ENCODE measurements at places on chromosomes 11 and 22.

DNA sequence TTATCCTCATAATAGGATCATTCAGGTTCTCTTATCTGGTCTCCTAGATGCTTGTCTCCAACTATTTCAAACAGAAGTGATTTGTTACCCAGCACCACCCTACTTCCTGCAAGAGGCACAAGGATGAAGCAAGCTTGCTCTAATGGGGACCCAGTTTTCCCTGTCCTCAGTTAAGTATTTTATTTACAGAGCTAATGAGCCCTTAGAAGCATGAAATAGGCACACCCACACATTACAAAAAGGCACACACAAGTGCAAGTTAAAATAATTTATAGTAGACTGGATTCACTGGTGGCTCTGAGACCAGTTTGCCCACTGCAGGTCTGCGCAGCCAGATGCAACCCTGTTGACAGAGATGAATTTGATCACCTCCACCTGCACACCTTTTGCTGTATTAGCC, 167.5 kb downstream of the KIRREL3 start:
- no peak for DNase-seq

DNA sequence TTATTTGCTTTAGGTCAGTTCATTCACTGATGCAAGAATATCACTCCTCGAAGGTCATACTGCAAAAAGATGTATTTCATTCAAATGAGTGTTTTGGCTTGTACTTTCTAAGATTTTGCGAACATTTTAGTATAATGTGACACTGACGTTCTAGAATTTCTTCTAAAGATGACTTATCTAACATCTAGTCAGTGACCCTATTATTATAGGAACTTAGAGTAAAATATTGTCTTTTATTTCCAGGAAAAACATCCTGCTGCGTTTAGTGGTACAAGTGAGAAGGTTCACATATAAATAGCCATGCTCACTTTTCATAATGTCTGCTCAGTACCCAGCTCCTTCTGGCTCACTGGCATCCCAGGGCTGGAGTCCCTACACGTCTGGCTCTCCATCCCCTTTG, at the start of gene OR52M1:
TSS of gene OR52M1 (plus strand) at position 301 of the 400 bp plus-strand sequence. CDS start at position 301, 0 bp downstream.
- no peak for DNase-seq

GRCh38 chr11:13209379-13209778, 68.2 kb upstream of the BMAL1 start:
- no peak for DNase-seq

DNA sequence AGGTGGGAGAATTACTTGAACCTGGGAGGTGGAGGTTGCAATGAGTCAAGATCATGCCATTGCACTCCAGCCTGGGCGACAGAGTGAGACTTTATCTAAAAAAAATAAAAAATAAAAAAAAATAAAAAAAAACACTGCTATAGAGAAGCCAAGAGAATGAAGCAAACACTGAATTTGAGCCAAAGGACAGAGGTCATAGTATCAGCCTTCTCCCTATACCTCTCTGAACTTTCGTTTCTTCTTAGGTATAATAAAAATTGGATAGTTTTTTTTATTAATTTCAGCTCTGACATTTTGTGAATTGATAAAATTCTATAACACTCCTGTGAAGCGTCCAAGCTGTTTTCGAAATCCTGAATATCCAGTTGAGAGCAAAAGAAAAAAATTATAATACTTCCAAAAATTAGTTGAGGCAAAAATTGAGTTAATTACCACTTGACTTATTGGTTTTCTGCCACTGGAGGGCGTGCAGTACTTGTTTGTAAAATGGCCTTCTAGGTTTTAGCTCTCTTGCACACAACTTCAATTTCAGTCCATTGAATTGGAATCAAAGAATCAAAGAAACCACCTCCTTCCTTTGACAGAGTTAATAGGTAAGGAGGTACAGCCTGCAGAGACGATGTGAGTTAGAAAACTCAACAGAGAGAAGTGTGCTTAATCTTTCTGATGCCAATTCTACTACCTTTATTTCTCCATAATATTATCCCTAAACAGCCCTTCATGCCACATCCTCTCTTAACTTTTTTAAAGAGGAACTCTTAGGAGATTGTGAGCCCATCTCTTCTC, 143.2 kb downstream of the BBOX1 start:
- peak; percentile 31 for DNase-seq

GRCh38 chr11:10004526-10005113, 289.4 kb downstream of the SBF2 start:
- no peak for DNase-seq

DNA sequence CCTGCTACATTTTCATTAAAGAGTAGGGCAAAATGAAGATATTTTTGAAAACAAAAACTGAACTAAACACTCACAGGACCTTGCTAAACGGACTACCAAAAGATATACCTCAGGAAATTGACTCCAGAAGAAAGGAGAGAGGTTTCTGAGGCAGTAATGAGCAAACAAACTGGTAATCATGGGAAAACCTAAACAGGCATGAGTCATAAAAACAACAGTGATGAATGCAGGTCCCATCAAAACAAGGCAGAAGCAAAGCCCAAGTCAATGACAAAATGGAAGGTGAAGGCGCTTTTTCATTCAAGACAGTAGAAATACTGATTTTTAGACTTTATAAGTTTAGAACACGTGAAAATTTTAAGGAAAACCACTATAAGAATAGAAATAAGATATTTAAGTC, 104.5 kb downstream of the EFCAB6 start:
- DNase-seq: no peak

DNA sequence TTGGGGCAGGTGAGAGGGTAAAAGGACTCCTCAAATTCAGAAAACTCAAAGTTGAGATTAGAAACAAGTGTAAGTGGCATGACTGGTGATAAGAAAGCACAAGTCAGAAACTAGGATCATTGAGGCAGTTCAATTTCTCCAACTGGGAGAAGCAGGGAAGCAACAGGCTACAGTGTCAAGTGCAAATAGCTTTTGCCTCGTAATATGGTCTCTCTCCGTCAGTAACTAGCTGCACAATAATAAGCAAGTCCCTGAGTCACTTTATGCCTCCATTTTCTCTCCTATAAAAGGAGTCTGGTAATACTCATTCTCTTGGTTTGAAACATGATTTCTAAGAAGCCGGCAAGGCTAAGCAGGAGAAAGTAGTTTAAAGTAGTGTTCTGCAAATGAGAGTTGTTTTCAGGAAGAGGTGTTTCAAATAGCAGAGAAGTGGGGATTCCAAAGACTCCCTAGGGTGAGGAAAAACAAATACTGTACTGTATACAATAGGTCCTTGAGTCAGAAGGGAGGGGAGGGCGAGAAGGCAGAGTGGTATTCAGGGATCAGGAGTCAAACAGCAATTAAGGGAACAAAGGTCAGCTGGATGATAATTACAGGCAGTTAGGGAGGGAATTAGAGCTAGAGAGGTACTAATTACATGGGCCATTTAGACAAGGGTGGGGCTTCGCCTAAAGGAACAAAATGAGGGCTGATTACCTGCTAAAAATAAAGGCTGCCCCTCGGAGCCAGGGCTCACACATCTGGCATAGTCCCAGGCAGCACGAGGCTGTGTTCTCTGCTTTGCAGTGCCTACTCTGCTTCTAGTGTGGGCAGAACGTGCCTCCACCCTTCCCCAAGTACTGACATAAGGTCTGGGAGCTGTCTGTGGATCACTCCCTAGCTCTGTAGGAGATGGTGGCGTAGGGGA, 96.0 kb upstream of the BDNF start:
- DNase-seq: no peak

DNA sequence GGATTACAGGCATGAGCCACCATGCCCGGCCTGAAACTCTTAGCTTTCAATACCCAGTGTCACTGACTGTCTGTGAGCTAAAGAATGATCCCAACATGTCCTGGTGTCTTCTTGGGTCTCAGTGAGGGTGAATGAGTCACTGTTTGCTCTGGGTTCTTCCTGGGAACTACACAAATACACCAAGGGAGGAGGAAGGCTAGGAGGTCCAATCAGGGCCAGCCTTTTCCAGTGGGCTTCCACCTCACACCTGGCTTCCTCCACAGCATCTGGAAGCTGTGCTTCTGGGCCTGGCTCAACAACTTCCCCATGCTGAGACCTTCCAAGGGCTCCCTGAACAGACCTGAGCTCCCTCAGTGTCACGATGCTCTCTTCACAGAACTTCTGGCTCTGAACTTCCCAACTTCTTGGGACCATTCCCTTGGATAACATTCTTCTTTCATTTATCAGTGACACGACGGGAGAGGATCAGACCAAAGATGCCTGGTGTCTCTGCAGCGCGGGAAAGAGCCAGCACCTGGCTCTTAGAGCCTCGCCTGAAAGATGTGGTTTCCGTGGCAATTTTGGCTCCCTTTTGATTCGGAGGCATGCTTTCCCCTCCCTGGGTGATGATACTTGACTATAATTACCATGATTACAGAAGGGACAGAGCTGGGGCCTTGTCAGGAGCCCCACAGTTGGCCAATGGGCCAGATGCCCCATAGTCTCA, 22.3 kb upstream of the CHRM4 start:
- DNase-seq: no peak

DNA sequence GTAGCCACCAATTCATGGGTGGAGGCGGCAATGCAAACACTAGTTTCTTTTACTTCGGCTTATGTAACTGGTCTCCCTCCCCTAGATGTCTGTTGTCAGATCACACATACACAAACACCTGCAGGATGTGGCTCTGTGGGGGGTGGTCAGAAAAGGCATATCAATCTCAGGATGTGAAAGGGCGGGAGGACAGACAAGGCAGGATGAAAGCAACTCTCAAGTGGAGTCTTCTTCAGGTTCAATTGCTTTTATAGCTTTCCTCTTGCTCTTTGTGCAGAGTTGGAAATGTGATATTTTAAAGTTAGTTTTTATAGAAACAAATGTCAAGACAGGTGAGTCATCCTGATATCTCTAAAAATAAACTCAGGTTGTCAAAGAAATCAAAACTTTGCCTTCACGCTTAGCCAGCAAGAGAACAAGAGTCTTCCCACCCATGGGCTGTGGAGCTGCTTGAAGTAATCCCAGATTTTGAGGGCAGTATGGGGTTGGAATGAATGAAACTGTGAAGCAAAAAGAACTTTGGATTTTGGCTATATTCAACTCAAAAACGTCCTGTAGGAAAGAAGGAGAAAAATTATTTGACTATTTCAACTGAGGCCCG, 423.4 kb downstream of the GUCY1A2 start:
- DNase-seq: no peak

DNA sequence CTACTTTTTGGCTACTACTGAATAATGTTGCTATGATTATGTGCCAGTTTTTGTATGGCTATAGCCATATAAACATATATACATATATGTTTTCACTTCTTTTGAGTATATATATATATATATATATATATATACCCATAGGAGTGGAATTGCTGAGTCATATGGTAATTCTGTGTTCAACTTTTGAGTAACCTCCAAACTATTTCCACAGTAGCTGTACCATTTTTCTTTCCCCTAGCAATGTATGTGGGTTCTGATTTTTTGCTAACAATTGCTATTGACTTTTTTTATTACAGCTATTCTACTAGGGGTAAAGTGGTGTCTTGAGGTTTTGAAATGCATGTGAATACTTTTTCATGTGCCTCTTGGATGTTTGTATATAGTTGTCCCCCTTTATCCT, 30.4 kb downstream of the CBL start:
- peak; percentile 33 for DNase-seq

- no peak for DNase-seq
These were observed 65.9 kb upstream of the HMGXB4 start for GRCh38 chr22:35191412-35191811.

DNA sequence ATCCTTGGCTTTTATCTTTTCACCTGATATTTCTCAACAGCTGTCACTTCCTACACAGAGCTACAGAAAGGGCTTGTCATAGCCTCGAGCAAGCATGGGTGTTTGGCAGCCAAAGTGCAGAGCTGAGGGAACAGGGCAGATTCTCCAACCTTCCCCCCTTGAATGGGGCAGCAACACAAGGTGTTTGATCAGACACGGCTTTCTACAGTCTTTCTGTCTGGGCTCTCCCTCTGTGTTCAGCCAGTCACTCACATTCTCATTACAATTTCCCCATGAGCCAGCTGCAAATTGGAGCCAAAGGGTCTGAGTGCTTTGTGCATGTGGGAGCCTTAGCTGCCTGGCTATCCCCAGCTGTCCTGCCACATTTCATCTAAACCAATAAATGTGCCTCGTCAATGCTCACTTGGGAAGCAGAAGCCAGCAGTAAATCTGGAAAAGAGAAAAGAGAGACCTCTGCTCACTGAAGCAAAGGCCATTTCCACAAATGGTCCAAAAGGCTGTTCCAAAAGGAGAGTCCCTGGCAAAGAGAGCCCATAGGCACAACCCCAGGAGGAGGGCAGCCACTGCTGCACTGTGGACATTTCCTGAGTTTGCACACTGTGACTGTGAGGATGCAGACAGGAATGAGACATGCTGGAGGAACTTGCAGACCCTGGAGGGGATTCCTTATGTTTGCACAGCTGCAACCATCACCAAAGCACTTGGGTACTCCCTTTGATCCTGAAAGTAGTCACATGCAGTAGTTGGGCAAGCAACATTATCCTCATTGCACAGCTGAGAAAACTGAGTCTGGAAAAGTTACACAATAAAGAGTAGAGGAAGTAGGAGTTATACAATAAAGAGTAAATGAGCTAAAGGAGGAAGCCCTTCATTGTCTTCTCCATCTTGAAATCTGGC, 186.8 kb downstream of the FAM181B start:
- DNase-seq: no peak

GRCh38 chr11:128921793-128922192, 20.9 kb downstream of the TP53AIP1 start:
- no peak for DNase-seq

DNA sequence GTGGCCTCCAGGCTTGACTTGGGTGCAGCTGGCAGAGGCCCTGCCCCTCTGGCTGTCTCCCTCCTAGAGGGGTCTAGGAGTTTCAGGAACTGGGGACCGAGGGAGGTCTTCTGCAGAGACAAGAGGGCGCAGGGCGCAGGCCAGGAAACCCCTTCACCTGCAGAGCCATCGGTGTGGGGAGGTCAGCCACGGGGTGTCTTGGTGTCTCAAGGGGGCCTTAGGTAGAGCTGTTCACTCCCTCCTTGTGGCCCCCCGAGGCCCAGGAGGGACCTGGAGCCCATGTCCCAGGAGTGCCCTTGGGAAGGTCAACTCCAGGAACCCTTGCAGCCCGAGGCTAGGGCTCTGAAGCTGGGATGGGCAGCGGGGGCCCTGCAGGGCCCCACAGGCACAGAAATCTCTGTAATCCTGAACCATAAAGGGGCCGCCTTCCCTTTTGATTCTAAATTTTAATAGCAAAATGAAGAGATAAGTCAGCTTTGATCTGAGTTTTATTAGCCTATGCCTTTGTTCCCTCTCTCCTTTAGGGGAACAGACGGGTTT, 31.4 kb upstream of the TH start:
- no peak for DNase-seq

DNA sequence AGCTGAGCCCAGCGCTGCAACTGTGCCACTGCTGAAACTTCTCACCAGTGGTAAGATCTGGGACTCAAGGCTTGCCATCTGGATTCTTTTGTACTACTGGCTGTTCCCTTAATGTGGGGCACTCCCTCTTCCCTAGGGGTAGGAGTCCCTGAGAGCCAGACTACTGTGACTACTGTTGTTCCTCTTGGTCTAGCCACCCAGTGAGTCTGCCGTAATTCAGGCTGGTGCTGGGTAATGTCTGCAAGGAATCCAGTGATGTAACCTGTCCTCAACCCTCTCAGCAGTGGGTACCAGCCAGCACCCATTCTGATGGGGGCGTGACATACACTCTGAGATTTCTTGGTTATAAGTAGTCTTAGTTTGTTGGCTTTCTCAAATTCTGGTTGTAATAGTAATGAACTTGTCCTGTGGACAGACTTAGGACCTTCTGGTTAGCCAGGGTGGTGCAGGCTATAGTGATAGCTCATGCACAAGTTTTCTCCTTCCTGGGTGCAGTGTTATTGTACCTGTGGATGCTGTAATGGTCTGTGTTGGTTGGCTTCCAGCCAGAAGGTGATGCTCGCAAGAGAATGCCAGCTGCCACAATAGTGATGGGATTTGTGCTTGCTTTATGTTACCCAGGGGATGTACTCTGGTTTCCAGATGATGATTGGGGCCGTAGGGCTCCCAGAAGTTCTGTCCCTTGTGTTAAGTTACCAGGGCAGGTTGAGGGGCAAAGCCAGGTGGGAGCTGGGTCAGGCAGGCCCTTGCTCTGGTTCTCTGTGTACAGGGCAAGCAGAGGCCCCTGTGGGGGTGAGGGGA, 65.5 kb downstream of the ARHGAP42 start:
- no peak for DNase-seq

Data from GM13976 (cell line).